ENCODE measurements at places on chromosomes 7 and 10. TPM values are rescaled to one million over a fixed set of nuclear protein-coding genes. Genes with fewer than 3 reads are reported as not detected.
A peak's percentile ranks its signal among the peaks of the same experiment; 100 is the strongest.

The C7orf57 gene
- not detected for total RNA-seq

DNA sequence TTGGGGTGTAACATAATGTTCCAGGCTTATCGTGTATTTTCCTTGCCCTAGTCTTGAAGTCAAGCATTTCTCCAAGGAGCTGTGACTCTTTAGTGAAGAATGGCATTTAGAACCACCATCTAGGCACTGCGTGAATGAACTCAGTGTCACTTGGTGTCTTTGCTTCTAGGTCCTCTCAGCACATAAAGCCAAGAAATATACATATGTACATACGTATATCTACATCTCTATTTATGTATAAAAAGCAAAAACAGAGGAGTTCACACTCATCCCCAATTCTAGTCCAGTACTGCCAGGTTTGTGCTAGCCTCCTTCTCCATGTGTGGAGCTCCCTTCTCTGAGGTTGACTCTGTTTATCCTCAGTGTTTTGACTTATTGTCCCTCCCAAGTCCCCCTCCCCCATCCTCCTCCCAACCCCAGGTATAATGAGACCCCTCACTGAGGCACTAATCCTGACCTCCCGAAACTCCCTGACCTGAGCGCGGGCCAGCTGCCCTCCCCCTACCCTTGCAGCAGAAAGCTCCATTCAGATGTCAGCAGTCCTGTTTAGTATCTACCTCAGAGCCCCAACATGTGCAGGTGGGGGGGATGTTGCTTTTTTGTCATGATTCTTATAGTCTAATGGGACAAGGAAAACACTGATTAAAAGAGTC is 61.5 kb downstream of the GDI2 start:
- peaks cover 19% of the 10 kb centered on the region for H3K36me3 ChIP-seq
- no peaks in the 10 kb centered on the region for H3K27me3 ChIP-seq
- peaks cover 32% of the 10 kb centered on the region for H3K4me1 ChIP-seq
- no peak overlapping the region for H3K4me3 ChIP-seq
- no peak for DNase-seq

GRCh38 chr10:93463723-93464476 is 18.2 kb downstream of the MYOF start:
- no peaks in the 10 kb centered on the region for H3K36me3 ChIP-seq
- H3K27ac ChIP-seq: no peak overlapping the region
- H3K4me1 ChIP-seq: peaks cover 16% of the 10 kb centered on the region
- H3K4me3 ChIP-seq: no peak overlapping the region

The SLC39A12 gene
- total RNA-seq: 0.10 TPM

DNA sequence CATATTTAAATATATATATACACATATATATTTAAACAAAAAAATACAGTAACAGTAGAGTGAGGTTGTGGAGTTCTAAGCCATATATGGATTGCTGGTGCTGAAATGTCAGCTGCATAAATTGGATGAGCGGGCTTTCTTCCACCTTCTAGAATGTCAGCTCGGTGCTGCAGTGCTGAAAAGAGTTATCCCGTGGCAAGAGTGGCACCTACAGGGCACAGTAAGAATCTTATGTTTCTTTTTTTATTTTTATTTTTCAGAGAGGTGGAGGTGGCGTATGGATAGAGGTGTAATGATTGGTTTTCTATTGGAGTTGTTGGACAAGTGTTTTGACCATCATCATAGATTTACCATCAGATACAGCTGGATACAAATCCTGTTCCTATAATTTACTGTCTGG is 86.2 kb upstream of the DYNC1I1 start:
- peak; percentile 34 for DNase-seq
- no peaks in the 10 kb centered on the region for H3K27me3 ChIP-seq
- H3K4me3 ChIP-seq: no peak overlapping the region
- no peak overlapping the region for H3K27ac ChIP-seq

GRCh38 chr10:47285381-47286115 is 14.4 kb upstream of the GDF10 start:
- no peak for DNase-seq
- H3K4me1 ChIP-seq: peaks cover 17% of the 10 kb centered on the region
- no peaks in the 10 kb centered on the region for H3K36me3 ChIP-seq
- H3K27ac ChIP-seq: peak overlapping the region; percentile 77

DNA sequence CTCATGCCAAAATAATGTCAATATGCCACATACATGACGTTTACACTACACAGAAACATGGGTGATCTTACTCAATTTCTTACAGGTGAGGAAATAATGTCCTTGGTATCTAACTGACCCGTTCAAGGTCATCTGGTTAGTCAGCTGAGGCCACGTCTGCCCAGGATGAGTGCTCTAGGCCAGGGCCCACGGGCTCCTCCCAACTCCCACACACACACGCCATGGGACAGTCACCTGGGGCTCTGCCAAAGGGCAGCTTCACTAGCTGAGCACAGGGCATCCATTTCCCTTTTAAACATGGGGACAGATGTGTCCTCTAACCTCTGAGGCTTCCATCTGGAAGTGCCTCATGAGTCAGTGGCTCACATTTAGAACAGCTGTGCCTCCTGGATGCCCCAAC is 123.9 kb downstream of the TNS3 start:
- no peaks in the 10 kb centered on the region for H3K36me3 ChIP-seq
- DNase-seq: no peak
- peaks cover 7% of the 10 kb centered on the region for H3K4me1 ChIP-seq
- no peak overlapping the region for H3K4me3 ChIP-seq
- H3K27ac ChIP-seq: no peak overlapping the region
- H3K27me3 ChIP-seq: peaks cover 4% of the 10 kb centered on the region

DNA sequence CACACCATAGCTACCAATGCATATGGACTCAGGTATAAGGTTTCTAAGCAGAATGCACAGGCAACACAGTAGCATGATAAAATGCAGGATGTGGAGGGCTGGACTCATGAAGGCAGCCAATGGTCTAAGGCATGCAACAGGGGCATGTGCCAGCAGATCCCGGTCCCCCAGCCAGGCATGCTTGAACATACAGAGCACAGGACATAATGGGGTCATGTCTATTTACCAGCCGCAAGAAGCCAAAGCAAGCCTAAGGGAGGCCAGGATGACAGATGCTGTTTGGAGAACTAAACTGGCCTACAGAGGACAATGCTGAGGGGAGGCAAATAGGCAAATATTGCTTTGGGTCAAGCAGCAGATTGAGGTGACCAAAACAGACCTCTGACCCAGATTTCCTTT is 60.0 kb upstream of the PDLIM1 start:
- no peak for DNase-seq
- peaks cover 53% of the 10 kb centered on the region for H3K36me3 ChIP-seq
- H3K4me1 ChIP-seq: peaks cover 2% of the 10 kb centered on the region

DNA sequence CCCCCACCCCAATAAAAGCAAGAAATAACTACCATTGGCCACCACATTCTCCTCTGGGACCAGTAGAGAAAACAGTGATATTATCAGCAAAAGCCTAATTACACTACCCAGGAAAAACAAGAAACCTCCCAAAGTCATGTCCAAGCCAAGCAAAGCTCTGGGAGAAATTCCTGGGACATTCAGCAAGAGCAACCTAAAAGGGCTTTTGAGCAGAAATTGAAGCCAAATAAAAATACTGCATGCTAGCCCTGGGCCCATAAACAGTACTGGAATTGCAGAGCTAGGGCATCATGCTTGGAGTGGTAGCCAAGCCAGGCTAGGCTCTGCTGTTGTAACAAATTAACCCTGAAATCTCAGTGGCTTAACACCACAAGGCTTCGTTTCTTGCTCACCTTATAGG is 347.9 kb downstream of the LRMDA start:
- peaks cover 2% of the 10 kb centered on the region for H3K27me3 ChIP-seq
- no peak overlapping the region for H3K27ac ChIP-seq
- H3K4me1 ChIP-seq: no peaks in the 10 kb centered on the region
- no peaks in the 10 kb centered on the region for H3K36me3 ChIP-seq

The AKR1D1 gene
- total RNA-seq: not detected

The TYW1B gene
- total RNA-seq: 1.9 TPM

The FXYD4 gene
- total RNA-seq: not detected

DNA sequence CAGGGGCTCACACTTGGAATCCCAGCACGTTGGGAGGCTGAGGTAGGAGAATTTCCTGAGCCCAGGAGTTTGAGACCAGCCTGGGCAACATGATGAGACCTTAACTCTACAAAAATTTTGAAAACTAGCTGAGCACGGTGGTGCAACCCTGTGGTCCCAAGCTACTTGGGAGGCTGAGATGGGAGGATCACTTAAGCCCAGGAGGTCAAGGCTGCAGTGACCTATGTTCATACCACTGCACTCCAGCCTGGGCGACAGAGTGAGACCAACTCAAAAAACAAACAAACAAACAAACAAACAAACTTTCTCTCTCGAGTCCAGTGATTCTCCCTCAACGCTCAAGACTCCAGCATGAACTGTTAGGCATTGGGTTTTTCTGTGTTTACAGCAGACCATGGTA is 2.0 kb upstream of the TYSND1 start:
- peaks cover 9% of the 10 kb centered on the region for H3K36me3 ChIP-seq
- DNase-seq: no peak
- peaks cover 9% of the 10 kb centered on the region for H3K4me1 ChIP-seq

- H3K36me3 ChIP-seq: no peaks in the 10 kb centered on the region
- no peak overlapping the region for H3K27ac ChIP-seq
- no peak for DNase-seq
- no peak overlapping the region for H3K4me3 ChIP-seq
- peaks cover 4% of the 10 kb centered on the region for H3K27me3 ChIP-seq
- peaks cover 34% of the 10 kb centered on the region for H3K4me1 ChIP-seq
Observed at GRCh38 chr10:22750131-22750530, 35.8 kb upstream of the PIP4K2A start.

- H3K27ac ChIP-seq: no peak overlapping the region
- no peaks in the 10 kb centered on the region for H3K27me3 ChIP-seq
- no peaks in the 10 kb centered on the region for H3K36me3 ChIP-seq
- no peak overlapping the region for H3K4me3 ChIP-seq
- H3K4me1 ChIP-seq: no peaks in the 10 kb centered on the region
Observed at GRCh38 chr10:75941223-75941801, 509.9 kb downstream of the LRMDA start.

- DNase-seq: no peak
- H3K27me3 ChIP-seq: peaks cover 2% of the 10 kb centered on the region
- no peak overlapping the region for H3K4me3 ChIP-seq
Observed at GRCh38 chr10:52758406-52758805, 14.2 kb downstream of the MBL2 start.

The CFTR gene
- total RNA-seq: 0.18 TPM

GRCh38 chr7:137873524-137873923 is 26.8 kb upstream of the DGKI start:
- DNase-seq: no peak
- H3K4me3 ChIP-seq: no peak overlapping the region
- H3K27ac ChIP-seq: no peak overlapping the region
- peaks cover 29% of the 10 kb centered on the region for H3K36me3 ChIP-seq

- H3K4me3 ChIP-seq: peak within 1 kb of the TSS; percentile 100
- H3K27ac ChIP-seq: peak within 1 kb of the TSS; percentile 100
- H3K36me3 ChIP-seq: peaks cover 48% of the 10 kb centered on the region
Observed at GRCh38 chr7:26201247-26202018, at the start of gene CBX3. Gene CBX3 (plus strand): TSS chr7:26201745. CDS start chr7:26202999, 1,254 bp downstream.

DNA sequence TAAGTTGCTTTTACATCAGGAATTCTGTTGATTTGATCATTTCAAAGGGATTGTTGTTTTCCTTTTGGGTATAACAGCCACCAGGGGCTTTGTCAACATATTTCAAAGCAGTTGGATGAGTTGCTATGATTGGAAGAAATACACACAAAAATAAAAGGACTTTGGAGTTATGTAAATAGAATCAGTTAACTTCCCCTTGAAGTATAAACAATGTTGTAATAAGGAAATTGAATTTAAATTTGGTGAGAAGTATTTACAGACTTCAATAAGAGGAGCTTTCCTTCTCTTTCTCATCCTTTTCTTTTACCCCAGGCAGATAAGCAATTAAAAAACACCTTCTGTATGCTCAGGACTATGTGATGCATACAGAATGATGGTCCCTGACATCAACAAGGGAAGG is 199.7 kb downstream of the LHFPL3 start:
- H3K27me3 ChIP-seq: peaks cover 2% of the 10 kb centered on the region
- no peak overlapping the region for H3K27ac ChIP-seq
- no peaks in the 10 kb centered on the region for H3K4me1 ChIP-seq
- no peak for DNase-seq
- no peak overlapping the region for H3K4me3 ChIP-seq

- H3K27ac ChIP-seq: no peak overlapping the region
- no peaks in the 10 kb centered on the region for H3K27me3 ChIP-seq
- no peak for DNase-seq
- H3K4me3 ChIP-seq: no peak overlapping the region
- no peaks in the 10 kb centered on the region for H3K4me1 ChIP-seq
- H3K36me3 ChIP-seq: no peaks in the 10 kb centered on the region
Observed at GRCh38 chr10:10605551-10606081, 412.1 kb upstream of the CELF2 start.

DNA sequence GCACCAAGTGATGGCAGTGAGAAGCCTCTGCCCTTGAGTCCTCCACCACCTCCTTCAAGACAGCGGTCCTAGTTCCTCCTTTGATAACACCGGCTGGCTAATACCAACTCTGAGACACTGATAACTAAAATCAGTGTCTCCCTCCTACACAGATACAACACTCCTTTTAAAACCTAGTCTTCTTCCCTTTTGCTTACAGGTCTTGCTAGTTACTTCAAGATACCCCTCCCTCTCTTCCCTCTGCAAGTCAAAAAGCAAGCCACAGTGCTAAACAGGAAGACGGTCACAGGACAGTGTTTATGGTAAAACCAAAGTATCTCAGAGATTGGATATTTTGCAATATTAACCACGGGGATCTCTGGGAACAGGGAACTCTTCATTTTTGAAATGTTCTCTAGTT is 4.6 kb downstream of the AKR1B1 start:
- DNase-seq: no peak
- H3K36me3 ChIP-seq: peaks cover 6% of the 10 kb centered on the region
- H3K27me3 ChIP-seq: peaks cover 3% of the 10 kb centered on the region
- H3K4me1 ChIP-seq: peaks cover 14% of the 10 kb centered on the region
- H3K27ac ChIP-seq: peak overlapping the region; percentile 38
- no peak overlapping the region for H3K4me3 ChIP-seq
